ENCODE measurements at places on chromosomes 4 and X.
A peak's percentile ranks its signal among the peaks of the same experiment; 100 is the strongest.

DNA sequence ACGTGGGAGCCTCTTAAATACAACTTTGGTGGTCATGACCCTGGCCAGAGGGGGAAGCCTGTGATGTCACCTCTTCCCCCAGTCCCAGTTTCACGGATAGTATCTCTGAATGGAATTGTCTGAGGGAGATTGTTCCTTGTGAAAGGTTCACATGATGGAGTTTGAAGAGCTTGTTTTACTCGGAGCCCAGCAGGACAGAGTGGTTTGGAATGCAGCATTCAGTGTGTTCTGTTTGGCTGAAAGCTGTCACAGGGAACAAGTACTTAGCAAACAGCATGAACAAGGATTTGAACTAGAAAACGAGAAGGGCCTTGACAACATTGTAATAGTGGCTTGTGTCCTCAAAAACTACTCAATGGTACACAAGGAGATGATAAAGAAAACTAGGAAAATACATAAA is 133.9 kb upstream of the CXorf66 start:
- DNase-seq, result no peak

- peak; percentile 57 for DNase-seq
Observed at GRCh38 chr4:180060159-180060889, 2182.9 kb upstream of the TENM3 start.

- DNase-seq, result no peak
Observed at GRCh38 chrX:69321006-69321655, 155.9 kb upstream of the PJA1 start.

- peak; percentile 16 for DNase-seq
Observed at GRCh38 chr4:76435528-76436319, 695 bp downstream of the SHROOM3 start.

- DNase-seq, result no peak
Observed at GRCh38 chr4:35463251-35463952, 780.9 kb downstream of the ARAP2 start.

- no peak for DNase-seq
Observed at GRCh38 chr4:55530691-55531090, 16.0 kb downstream of the CLOCK start.

Data from cerebellar cortex (tissue), 1 donor.